ENCODE measurements at places on chromosomes 5 and 9. TPM values are rescaled to one million over a fixed set of nuclear protein-coding genes. Genes with fewer than 3 reads are reported as not detected.

DNA sequence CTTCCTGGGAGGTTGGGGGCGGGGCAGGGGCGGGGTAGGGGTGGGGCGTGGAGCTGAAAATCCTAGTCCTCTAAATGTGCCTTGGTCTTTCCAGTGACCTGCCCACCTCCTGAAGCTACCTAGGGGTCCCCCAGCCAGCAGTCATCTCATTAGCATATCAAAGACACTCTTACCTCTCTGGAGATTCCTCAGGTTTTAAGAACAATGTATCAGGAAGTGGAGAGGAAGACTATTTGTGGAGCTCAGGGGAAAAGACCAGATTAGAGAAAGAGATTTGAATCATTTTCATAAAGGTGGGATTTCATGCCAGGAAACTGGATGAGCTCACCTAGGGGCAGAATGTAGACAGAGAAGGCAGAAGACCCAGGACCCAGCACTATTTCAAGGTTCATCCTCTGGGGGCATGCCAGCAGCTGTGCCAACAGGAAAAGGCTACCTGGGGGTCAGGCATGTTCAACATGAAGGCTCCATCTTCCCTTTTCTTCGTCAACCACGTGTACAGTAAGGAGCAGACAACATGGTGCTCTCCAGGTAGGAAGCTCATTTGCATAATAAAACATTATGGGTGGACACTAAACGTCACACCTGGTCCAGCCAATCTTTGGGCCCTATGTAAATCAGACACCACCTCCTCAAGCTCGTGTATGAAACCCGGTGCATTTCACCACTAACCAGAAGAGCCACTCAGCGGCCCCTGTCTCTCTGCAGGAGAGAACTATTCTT lies 6.9 kb downstream of the GMCL2 start:
- DNase-seq, result no peak

GRCh38 chr5:387491-388265 lies 55.3 kb upstream of the EXOC3 start:
- peak; percentile 70 for DNase-seq

DNA sequence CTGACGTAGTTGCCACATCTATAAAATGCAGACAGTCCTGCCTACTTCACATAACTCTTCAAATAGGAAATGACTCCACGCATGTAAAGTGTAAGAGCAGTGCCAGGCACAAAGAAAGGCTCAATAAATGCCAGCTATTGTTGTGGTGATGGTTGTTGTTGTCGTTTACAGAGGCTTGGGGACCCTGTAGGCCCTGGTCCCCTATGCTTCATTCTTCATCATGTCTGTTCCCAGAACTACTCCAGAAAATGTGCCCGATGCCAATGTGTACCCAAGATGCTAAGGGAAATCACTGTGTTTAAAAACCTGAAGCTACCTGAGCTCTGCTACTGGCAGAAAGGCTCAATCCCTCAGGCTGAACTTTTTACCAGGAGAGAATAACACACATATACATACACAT lies 9.1 kb downstream of the SLIT3 start:
- no peak for DNase-seq

DNA sequence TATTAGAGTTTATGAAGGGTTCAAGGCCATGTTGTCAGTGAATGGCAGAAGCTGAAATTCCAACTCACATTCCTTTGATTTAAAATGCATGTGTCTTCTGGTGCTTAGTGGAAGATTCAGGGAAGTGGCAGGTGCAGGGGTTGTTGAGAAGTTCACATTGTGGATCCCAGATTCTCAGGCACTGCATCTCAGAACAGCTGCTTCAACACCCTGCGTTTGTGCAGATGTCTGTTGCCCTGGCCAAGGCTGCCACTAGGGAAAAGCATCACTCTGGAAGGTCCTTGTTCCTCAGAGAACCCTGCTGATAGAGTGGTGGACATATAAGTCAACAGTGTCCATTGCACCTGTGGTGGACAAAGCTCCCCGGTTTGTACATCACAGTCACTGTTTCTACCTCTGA lies 162.7 kb downstream of the PAPPA start:
- no peak for DNase-seq

Gene TSSK1B
- total RNA-seq, result not detected

Gene TMEM232
- total RNA-seq, result 2.4 TPM

DNA sequence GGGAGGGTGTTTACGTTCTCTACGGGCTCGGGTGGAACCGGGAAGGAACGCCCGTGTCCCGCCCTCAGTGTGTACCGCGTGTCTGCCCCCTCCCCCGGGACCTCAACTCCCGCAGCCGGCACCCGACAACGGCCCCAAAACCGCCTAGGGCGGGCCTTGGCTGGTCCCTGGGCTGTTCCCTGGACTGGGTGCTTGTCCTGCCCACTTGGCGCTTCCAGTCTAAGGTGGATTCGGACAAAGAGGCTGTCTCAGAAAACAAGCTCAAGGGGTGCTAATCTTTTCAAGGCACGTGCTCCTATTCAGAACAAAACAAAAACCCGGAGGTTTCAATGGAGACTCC lies 379 bp upstream of the CLK4 start:
- no peak for DNase-seq

Measured in posterior vena cava (tissue), 2 donors.